ENCODE measurements at places on chromosomes 5 and 9.

GRCh38 chr5:131384616-131385214 lies 120.9 kb downstream of the CDC42SE2 start:
- no peak for DNase-seq

DNA sequence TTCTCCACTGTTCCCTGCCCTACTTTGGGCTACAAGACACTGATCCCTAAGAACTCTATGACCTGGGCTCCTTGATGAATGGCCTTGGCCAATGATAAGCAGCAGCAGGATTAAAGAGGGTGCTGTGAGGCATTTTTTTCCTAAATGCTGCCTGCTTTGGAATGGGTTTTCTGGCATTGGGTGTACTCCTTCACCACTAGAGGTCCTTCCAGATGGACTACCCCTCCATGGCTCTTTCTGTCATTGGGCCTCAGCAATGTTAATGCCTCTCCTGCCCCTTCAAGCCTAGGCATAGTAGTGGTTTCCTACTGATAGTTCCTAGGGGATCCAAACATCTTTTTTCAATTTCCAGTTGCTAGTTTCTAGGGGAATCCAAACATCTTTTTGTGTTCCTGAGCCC lies 319.3 kb upstream of the RPS23 start:
- no peak for DNase-seq

DNA sequence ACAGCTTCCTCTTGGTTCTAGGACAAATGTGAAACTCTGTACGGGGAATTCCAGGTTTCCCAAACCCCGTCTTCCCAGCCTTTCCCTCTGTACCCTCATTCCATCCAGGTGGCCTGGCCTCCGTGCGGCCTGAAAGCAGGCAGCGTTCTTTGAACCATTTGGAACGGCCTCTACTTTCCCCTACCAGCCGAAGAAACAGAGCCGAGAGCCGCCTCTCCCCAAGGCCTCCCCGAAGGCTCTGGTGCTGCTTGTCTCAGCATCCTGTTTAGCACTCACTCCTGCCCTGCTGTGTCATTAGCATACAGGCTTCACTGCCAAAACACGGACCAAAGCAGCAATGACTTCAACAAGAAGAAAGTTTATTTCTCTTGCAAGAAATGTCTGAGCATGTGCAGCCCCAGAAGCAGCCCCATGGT lies 137.7 kb downstream of the HSD17B3 start:
- peak; percentile 68 for DNase-seq

GRCh38 chr9:76610011-76610352 lies 151.0 kb downstream of the GCNT1 start:
- peak; percentile 84 for DNase-seq

GRCh38 chr9:2210201-2210600 lies 195.1 kb downstream of the SMARCA2 start:
- DNase-seq: no peak

DNA sequence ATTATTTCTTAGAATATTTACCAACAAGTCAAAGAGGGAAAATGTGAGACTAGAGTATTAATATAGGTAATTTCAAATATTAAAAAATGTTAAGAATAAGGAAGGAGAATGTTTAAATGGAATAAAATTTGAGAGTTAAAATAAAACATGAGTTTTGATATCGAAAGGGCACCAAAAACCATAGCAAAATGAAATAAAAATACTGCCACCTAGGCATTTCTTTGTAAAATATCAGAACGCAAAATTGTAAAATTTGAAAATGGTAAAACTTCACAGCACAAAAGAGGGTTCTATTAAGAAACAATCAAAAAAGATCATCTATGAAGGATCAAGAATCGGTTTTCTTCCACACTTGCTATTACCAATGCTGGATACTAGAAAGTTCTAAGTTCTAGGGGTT lies 418.3 kb downstream of the TAF11L14 start:
- DNase-seq: no peak

DNA sequence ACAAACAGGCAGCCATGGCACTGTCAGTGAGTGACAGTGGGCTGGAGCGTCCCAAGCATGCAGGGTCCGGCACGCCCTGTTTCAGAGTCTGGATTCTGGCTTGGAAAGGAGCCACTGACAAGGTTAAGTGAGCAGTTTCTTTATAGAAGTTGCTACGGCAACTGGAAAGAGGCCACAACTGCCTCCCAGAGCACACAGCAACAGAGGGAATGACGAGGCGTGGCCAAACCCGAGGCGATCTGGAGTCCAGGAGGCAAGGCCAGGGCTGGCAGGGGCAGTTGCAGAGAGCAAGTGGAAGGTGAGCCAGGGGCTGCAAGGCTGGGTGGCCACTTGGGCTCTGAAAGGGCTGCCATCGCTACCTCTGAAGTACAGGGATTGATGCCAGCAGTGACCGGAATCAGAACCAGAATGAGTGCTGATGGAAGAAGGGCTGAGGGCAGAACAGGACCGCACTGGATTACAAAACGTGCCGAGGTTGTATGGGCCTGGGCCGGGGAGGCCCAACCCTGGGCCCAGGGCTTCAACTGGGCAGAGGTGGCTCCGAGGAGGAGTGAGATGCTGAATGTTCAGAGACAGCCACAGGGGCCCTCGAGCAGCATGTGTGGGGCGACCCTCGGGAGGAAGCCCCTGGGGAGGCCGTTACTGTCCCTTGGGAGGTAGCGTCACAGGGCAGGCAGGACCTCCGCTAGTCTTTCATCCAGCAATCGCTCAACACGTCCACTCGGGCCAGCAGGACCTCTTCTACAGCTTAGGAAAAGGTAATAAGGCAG lies 4.6 kb downstream of the MRPL41 start:
- no peak for DNase-seq

DNA sequence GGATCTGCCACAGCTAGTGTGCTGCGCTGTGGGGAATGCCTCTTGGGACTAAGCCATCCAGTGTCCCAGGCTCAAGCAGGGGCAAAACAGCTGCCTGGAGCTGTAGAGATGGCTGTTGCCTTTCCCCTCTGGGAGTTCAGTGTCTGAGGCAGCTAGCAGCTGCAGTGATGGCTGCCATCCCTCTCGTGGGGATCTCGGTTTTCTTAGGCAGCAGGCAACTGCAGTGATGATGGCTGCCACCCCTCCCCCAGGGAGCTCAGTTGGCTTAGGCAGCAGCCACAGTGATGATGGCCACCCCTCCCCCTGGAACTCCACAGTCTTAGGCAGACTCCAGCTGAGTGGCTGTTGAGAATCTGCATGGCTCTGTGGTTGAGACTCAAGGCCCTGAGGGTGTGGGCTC lies 1389.2 kb upstream of the NUDT12 start:
- no peak for DNase-seq

- DNase-seq: no peak
These were observed 7.8 kb downstream of the PHYHD1 start for GRCh38 chr9:128928624-128929023.

DNA sequence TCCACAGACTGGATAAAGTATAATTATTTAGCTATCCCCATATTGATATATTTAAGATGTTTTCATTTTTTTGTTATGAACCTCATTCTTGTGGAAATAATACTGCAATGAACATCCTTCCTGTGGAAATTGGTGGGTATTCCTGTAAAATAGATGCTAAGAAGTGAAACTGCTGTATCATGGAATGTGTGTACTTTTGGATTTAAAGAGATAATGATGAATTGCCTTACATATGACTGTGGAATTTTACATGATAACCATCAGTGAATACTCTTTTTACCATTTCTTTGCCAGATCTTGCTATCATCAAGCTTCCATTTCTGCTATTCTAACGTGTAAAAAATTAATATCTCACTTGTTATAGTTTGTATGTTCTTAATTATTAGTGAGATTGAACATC lies 847.9 kb downstream of the EFNA5 start:
- DNase-seq: no peak

- no peak for DNase-seq
These were observed 100.6 kb downstream of the ARHGAP26 start for GRCh38 chr5:142870532-142871362.

DNA sequence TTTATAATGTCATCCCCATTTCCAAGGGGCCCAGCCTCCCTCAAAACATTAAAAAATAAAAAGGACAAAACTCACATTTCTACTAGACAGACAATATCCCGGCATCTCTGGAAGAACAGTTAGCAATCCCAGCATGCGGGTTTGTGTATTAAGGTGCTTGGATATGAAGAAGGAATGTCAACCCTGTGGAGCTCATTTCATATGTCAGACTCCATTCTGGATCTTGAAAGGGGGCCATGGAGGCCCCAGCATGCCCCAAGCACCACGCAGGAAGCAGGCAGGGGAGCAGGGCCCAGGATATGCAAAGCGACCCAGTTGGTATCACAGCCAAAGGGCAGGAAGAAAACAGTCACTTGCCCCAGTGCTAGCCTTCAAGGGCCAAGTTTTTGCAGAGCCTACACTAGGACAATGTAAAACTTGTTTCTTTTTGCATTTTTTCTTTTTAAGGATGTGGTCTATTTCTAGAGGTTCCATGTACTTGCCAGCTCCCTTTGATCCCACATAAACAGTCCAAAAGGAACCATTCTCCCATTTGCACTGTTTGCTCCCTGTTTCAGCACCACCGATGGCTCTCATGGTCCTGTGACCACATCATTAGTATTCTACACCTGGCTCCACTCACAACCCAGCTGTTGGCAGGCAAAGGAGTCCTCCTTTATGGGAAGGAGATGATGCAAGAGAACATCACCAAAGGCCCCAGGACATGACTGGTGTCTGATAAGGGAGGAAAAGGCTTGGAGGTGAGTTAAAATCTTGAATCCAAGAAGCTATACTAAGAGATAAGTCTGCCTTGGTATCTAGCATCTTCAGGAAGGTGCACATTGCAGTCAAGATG lies 58.3 kb downstream of the FGF1 start:
- DNase-seq: no peak

DNA sequence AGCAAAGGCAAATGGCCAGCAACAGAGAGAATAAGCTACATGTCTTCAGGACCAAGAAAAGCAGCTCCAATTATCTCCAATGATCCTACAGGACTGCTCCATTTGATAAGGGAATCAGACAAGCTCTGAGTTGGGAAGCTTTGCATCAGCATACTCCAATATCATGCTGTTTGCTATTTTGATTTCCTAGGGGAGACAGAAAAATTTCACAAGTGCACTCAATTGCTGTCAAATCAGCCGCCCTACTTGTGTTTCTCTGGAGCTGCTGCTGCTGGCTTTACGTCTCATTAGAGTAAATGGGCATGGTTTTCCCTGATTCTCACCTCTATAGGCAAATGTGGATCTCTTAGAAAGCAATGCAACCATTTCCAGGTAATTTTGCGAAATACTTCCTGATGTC lies 201.7 kb downstream of the PRELID2 start:
- DNase-seq: no peak

GRCh38 chr5:75567710-75568109 lies 43.5 kb upstream of the ANKDD1B start:
- no peak for DNase-seq

DNA sequence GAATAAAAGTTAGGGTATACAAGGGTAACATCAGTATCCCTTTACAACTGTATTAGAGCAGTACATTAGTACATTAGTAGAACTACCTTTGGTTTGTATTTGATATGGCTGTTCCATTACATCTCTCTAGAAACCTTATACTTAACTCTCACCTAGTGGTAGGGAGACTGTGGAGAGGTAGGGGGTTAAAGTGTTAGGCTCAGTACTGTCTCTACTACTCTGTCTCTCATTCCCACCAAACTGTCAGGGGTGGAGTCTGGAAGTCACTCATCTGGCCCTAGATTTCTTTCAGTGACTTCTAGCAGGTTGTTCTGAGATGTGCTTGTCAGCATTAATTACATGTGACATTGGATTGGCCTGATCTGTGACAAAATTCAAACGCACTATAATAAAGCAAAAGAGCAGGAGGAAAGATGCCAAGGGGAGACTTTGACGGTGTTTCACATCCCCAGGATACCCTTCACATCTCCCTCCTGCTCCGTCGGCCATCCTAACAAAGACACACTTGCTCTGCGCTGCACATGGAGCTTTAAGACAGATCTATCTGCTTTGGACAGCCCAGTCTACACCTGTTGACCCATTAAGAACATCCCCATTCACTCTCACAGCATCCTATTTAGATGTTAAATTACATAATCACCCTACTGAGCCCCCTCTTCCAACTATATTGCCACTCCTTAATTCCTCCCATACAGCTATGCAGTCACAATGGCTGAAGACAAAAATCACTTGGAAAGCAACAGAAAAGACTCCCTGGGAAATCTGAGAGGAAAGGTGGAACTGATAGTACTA lies 1043.0 kb upstream of the DMAC1 start:
- no peak for DNase-seq

GRCh38 chr9:70805949-70806348 lies 315.5 kb downstream of the TRPM3 start:
- peak; percentile 26 for DNase-seq

GRCh38 chr5:17356551-17356950 lies 139.1 kb downstream of the BASP1 start:
- no peak for DNase-seq

DNA sequence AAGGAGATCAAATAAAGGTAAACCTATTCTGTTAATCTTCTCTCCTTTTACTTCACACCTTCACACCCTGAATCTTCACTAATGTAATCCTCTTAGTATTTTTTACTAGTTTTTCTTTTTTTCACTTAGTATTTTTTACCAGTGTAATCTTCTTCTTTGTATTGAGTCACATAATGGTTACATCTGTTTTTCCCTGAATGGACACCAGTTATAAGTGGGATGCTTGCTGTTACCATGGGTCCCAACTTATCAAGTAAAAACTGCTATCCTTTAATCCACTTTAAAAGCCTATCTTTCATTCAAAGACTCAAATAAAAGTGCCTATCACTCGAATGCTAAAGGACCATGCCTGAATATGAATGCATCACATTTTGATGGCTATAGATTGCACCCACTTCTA lies 15.1 kb downstream of the ZFAND5 start:
- no peak for DNase-seq

DNA sequence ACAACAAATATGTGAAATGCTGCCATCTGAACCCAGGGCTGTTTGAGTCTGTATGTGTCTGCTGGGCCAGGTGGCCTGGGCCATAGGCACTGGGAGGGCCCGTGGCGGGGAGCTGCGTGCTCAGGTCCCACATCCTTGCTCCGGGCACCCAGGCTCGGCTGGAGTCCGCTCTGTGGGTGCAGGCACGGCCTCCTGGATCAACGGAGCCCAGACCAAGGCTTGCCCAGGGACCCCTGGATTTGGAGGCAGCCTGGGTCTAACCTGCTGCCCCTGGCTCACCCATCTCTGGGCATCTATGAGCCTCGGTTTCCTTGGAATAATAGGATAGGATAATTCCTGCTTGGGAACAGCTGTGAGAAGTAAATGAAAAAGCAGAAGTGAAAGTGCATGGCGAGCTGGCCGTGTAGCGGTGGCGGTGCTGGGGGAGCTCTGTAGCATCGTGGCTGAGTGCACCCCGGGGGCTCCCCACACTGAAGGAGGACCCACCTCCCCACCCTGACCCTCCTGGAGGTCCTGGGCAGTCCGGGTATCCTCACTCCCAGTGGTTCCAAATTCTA lies 1.2 kb downstream of the CDHR2 start:
- no peak for DNase-seq
